IMR-90 (cell line): ENCODE measurements at places on chromosomes 3 and 15.

GRCh38 chr15:68447209-68447608 lies 15.2 kb upstream of the ITGA11 start:
- no peak for DNase-seq

- DNase-seq = peak; percentile 16
Measured at GRCh38 chr15:34883633-34884032, 85.9 kb downstream of the AQR start.

- DNase-seq = peak; percentile 69
Measured at GRCh38 chr3:48685603-48686511, at the start of gene NCKIPSD. Gene NCKIPSD, minus strand, starts transcription at chr3:48685915. Its CDS starts 108 bp downstream, at chr3:48685807.

DNA sequence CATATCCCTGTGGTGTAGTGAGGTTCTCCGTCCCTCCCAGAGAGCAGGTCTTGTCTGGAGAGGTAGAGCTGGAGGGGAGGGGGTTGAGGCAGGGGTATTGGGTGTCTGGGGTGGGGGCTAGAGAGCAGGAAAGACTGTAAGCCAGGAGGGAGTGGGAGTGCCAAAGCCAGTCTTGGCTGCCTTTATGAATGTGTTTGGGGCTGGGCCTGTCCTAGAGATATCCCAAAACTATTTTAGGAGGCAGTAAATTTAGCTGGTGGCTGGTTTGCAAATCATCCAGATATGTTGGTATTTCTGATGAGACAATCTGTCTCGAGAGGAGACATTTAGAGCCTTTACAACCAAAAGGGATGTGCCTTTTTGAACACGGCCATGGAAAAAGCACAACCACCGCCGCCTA lies 166.6 kb downstream of the TLE3 start:
- no peak for DNase-seq

DNA sequence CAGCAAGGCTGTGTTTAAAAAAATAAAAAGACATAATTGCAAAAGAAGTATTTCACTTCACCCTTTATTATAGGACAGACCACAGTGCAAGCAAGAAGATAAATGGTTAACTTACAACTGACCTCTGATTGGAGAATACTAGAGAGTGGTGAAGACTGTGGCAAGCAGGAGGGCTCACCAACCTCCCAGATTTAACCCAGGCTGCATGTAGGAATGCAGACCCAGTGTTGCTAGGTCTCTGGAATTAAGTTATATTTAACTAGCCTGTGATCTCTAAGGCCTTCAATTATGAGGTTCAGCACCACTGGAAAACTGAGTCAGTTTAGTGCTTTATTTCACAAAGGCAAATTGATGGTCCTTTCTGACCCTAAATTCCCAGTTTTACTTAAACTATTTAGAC lies 436.6 kb downstream of the LPP start:
- no peak for DNase-seq

DNA sequence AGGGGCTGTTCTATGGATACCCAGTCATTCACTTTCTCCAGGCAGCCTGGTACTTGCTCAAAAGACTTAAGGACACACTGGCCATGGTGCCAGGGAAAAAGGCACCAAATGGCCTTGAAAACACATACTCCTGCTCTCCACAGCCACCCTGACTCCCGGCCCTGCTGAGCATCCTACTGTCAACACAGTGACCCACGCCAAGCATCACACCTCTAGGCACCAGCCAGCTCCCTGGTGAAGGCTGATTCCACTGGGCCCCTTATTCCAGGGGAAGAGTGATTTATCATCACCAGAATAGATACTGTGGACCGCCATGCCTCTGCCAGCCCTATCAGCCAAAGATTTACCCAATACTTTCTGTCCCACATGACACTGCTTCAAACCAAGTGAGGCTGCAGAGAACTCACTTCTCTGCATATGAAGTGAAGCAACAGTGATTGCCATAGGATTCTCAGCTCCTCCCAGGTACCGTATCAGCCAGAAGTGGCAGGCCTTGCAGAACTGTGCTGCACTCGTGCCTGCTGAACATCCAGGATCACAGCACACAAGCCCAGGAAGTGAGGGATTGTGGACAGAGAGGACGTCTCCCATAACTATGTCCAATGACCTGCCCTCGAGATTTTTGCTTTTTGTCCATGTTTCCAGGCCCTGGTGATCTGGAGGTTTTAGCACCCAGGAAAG lies 63.7 kb downstream of the WHAMM start:
- DNase-seq = no peak

DNA sequence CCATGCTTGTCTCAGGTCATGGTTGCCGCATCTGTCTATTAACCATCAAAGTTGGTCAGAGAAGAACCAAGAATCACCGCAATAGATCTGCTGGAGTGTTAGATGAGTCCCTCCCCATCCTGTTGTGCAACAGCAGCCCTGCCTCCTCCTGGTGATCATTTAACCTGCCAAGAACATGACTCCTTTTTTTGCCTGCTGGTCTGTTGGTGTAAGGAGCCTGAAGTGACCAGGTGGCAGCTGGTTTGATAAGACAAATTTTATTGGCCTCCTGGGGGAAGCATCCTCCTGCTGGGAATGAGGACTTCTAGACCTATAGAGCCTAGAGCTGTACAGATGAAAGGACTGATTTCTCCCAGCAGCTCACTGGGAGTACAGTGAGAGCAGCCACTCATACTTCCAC lies 43.5 kb upstream of the RAF1 start:
- DNase-seq = peak; percentile 37
